ENCODE measurements at places on chromosomes 5 and 9.

DNA sequence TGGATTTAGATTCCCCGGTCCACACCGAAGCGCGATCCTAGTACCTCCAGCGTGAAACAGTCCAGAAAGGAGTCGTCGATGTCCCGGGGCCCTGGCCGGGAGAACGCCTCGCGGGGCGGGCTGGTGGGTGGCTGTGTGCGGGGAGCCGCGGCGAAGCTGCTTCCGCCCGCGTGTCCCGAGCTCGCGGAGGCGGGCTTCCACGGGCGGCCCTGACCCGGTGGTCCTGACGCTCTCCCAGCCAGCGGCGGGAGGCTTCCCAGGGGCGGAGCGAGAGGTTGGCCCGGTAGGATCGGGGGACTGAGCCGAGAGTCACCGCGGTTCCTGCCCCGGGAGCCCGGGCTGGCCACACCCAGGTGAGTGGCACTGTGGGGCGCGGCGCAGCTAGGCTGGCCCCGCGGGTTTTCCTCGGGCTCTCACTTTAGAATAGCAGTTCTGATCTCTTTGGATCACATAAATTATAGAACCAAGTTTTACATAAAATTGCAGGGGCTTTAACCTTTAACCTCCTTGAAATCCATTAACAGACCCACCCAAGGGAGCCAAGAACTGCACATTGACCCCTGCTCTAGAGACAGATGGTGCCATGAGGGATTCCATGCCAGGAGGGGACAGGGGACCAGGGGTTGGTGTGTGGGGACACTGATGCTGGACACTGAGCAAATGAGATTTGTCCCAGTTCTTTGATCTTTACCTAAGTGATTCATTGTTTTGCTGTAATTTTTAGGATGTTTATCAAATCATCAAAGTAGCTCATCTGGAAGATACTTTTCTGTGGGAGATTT, 29.2 kb upstream of the IL31RA start:
- DNase-seq, result no peak

DNA sequence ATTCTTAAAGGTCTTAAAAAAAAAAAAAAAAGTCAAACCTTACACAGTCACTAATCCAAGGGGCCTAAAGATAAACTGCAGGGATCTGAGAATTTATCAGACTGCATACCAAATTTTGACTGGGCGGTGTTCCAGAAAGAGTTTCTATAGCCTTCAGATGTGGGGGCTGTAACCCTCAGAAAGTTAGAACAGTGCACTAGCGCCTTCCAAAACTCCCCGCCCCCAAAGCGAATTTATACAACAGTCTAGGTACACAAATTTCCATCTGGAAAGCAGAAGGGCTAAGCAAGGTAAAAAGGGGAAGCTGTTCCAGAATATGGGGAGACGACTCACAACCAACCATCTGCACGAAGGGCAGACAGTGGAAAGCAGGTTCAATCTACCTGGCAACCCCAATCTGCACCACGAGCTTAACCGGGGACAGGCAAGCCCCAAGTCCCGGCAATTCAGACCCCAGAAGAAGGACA, 813 bp downstream of the ERMP1 start:
- DNase-seq, result no peak

- no peak for DNase-seq
Observed at GRCh38 chr5:13498279-13498678, 446.2 kb downstream of the DNAH5 start.

GRCh38 chr9:113922160-113922559, 46.1 kb downstream of the ZNF618 start:
- no peak for DNase-seq

- no peak for DNase-seq
Observed at GRCh38 chr5:55708732-55709131, 3.4 kb downstream of the SLC38A9 start.

GRCh38 chr5:31343946-31344345, 150.5 kb downstream of the CDH6 start:
- DNase-seq, result no peak

- no peak for DNase-seq
Observed at GRCh38 chr5:36985387-36985786, 108.8 kb downstream of the NIPBL start.

GRCh38 chr5:174607205-174607604, 117.2 kb upstream of the MSX2 start:
- DNase-seq, result no peak

DNA sequence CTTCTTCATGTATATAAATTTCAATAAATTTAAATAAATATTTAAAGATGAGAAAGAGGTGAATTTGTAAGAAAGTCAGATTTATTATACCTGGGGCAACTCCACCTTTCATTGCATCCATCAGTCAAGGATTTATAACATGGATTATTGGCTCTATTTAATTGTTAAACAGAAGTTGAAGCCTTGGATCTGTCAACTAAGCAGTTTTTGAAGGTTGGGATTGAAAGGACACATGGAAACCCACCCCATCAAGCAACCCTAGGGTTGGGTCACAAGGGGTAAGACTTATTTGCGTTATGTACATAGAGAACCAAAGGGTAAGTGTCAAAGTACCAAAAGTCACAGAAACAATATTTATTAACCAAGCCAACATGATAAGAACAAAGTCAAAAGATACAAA, 342.5 kb downstream of the ELAVL2 start:
- no peak for DNase-seq

- no peak for DNase-seq
Observed at GRCh38 chr5:100828071-100828897, 74.8 kb downstream of the ST8SIA4 start.

DNA sequence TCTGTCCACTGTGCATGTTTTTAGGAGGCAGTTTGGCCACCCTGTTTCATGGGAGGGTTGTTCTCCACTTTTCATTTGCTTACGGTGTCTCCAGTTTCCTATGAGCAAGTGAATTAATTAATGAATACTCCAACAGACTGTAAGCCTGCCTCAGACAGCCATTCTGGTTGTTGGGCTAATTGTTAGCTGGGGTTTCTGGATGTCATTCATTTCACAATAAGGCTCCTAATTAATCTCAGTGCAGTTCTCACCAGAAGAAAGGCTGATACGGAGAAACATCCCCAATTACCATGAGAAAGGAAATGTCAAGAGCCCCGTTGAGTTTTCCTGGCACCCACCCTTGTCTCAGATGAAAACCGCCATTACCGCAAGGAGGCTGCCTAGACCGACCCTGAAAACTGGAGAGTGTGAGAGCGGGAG, 75.8 kb downstream of the MAP1B start:
- no peak for DNase-seq

DNA sequence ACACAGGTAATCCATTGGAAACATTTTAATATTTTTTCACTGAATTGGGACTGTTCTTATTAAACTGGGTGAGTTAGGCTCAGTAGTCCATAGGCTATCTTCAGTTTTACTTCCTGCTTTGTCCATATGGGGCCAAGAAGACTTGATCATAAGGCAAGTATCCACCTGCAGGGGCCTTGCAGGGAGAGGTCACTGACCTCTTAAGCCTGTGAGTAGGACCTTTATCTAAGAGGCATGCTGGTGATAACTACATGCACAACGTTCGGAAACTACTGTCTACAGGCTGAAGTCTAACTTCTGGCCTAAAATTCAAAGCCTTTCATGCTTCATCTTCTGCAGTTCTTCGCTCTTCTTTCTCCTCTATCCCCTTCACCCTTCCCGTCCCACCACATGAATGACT, 60.1 kb upstream of the GRHPR start:
- no peak for DNase-seq

- no peak for DNase-seq
Observed at GRCh38 chr5:68169903-68170302, 45.7 kb upstream of the PIK3R1 start.

GRCh38 chr9:2299156-2299842, 284.2 kb downstream of the SMARCA2 start:
- DNase-seq, result no peak

- DNase-seq, result no peak
Observed at GRCh38 chr5:142977363-142978051, 207.3 kb downstream of the ARHGAP26 start.

GRCh38 chr5:155260798-155261197, 247.2 kb downstream of the KIF4B start:
- DNase-seq, result no peak

DNA sequence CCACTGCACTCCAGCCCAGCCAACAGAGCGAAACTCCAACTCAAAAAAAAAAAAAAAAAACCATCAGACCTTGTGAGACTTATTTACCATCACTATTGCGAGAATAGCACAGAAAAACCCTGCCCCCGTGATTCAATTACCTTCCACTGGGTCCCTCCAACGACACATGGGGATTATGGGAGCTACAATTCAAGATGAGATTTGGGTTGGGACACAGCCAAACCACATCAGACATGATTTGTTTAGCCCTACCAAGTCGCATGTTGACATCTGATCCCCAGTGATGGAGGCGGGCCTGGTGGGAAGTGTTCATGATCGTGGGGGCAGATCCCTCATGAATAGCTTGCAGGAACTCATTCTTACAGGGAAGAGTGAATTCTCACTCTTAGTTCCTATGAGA, 26.6 kb downstream of the MYO10 start:
- DNase-seq, result no peak

DNA sequence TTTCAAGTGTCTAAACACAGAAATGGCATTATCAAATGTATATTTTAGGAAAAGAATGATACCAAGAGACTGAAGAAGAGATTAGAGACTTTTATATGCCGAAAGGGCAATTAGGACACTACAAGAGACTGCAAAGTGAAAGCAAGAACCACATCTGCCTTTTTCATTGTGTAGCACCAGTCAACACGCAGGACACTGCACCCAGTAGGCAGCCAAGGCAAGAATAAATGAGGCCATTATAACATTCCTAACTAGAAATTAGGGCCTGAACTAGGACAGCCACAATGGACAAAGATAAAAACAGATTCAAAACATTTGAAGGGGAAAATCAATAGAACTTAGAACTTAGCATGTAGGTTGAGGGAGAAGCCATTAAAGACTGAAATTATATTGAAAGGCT, 10.8 kb downstream of the CETN3 start:
- no peak for DNase-seq

GRCh38 chr9:97362777-97363545, 48.9 kb upstream of the TDRD7 start:
- DNase-seq, result no peak

GRCh38 chr5:36644727-36645126, 38.3 kb downstream of the SLC1A3 start:
- no peak for DNase-seq

DNA sequence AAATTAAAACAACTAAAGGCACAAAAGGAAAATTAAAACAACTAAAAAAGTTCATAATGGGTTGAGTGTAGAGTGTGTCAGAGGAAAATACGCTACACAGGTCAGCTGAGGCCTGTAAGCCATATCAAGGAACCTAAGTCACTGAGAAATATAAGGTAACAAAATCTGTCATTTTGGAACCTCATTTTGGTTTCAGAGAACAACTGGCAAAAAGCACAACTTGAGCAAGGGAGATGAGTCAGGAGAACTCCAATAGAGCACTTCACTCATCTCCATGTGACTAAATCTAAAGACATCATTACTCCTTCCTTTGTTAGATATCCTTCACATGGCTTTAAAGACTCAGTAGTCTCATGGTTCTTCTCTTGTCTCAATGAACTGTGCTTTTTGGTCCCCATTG, 269.4 kb upstream of the POU5F2 start:
- no peak for DNase-seq

- no peak for DNase-seq
Observed at GRCh38 chr9:121708768-121709488, 57.5 kb downstream of the DAB2IP start.

- DNase-seq, result no peak
Observed at GRCh38 chr9:111601237-111602018, 2.0 kb upstream of the PTGR1 start.

DNA sequence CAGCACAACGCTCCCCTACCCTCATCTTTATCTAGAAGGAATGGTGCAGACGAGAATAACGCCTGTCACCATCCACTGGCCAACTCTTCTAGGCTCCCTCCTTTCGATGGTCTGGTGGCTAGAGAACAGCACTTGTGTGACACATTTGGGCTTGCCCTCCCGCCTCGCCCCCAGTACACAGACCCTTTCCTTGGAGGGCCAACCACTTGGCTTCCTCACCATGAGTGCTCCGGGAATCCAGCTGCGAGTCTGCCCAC, 1.4 kb downstream of the GNAQ start:
- no peak for DNase-seq

GRCh38 chr9:26329974-26330373, 562.6 kb downstream of the CAAP1 start:
- no peak for DNase-seq

- no peak for DNase-seq
Observed at GRCh38 chr9:125909459-125909858, 162.3 kb downstream of the PBX3 start.

DNA sequence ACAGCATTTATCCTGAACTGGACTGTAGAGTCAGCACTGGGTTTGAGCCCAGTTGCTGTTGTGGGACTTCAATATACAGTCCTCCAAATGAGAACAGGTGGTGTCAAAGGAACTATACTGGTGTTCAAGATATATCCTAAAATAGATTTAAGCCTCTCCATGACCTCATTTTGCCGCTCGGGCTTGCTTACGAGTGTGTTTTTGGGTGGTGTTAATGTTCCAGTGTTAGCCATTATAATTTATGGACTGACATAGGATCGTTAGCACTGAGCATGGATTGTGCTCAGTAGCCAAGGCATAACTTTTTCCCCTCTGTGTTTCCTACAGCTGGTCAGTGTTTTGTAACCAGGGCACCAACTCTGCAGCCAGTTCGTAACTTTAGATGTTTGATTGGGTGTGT, 306.6 kb downstream of the SPATA31D1 start:
- DNase-seq, result no peak

DNA sequence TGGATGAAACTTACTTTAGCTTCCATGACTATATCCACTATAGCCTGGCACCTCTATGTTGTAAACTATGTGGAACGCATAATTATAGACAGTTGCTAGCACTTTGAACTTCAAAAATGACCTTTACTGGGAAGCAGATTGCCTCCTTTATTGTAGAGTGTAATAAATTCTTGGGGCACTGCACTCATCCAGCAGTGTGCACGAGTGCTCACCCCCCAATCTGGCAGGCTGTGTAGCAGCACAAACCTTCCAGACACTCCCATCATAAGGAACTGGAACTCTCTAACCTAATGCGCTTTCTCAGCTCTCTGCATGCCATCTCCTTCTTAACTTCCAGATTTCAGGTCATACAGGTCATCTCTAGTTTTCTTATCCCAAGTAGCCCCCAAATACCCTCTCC, 1.5 kb upstream of the PDE6A start:
- DNase-seq, result no peak

DNA sequence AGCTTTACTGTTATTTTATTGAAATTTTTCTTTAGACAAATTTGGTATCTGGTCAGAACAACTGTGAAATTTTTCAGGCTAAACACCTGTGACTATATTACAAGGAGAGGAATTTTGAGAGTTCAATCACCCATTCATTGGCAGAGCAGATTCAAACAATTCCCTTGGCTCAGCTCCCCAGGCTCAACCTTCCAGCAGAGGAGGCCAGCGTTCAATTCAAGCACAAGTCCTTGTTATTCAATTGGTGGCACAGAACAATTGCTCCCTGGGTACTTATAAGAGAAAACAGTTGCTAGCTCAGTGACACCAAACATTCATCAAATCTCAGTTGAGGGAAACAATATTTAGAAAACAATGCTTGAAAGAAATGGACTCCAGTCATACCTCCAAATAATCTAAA, 83.3 kb downstream of the SUSD1 start:
- no peak for DNase-seq

Measured in mesenteric fat pad (tissue), 1 donor.